SHP77 treated with DMSO at 0.1 percent for 48 hours (cell line): ENCODE measurements at places on chromosomes 11 and 22.

GRCh38 chr11:78946945-78947902 is 372.6 kb upstream of the NARS2 start:
- DNase-seq: no peak

- no peak for DNase-seq
Observed at GRCh38 chr11:32105871-32106560, 15.1 kb downstream of the RCN1 start.

DNA sequence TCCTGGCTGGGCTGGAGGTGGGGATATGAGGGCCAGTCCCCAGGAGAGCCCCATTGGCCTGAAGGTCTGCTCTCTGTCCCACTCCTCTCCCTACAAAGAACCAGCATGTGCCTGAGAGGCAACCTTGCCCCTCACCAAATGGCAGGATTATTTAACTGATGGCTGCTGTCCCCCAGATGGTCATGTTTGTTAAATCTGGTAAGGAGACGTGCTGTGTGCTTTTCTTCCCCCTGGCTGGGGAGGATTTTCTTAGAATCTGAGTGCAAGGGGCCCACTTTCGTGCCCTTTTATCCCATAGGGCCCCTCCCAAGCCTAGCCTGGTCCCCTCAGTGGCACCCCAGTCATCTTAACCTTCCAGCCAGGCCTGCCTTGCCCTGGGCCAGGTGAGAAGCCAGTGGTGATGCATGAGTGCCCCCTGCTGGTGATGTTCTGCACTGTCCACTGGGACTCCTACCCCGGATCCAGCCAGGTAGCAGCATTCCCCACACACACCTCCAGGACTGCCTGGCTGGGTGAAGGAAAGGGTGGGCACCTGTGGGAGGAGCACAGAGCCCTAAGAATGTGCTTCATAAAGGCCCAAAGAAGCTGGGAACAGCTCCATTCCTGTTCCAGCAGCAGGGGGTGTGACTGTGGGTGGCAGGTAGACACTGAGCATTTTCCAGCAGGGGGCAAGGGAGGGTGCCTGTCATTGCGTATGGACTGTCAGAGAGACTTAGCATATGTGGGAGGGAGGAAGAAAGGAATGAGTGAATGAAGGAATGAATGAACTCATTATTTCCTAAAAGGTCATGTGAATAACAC is 28.9 kb downstream of the MFNG start:
- DNase-seq: peak; percentile 31

DNA sequence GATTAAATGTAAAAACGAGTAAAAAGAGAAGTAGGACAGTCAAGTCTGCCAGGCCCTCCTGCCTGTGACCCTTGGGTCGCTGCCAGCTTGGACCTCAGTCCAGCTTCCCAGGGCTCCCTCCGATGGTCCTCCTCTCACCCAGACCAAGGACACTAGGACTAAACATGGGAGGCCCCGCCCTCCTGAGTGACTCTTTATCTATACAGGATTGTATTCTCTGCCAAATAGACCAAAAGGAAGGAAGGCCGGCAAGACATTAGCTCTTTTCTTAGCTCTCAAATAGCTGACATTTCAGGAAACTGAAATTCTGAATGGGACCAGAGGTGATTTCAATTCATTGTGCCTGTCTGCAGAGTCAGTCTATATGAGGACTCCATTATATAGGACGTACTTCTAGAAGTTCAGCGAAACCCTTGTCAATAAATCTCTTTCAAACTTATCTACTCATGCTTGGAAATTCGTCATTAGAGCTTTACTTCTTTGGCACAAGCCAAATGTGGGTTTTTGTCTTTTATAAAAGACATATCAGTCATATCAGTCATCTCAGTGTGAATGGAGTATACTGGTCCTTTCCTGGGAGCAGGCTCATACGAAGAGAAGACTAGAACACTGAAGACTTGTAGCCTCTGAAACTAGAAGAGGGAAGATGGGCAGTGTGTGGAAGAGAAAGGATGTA is 28.5 kb downstream of the ADORA2A start:
- no peak for DNase-seq

DNA sequence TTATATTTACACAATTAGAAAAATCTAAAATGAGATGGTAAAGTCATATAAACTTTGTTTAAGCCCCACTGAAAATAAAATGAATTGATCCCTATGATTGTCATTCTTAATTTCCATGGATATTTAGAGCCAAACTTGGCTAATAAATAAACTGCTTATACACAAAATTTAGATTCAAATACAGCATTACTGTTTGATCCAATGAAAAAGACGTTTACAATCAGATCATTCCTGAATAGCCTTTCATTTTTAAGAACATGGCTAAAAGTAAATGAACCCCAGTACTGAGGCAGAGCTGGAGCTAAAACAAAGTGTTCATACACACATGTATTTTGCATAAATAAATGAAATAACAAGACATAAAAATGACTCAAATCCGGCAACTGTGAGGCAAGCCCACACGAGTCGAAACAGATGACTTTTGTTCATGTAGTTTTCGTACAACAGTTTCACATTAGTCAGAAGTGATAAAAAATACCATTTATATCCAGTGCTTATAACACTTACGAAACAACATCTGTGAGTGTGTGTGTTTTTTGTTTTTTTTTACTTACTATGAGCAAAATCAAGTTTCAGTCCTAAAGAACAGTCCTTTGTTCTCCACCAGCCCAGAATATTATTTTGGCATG is 386.5 kb downstream of the SOX6 start:
- no peak for DNase-seq

DNA sequence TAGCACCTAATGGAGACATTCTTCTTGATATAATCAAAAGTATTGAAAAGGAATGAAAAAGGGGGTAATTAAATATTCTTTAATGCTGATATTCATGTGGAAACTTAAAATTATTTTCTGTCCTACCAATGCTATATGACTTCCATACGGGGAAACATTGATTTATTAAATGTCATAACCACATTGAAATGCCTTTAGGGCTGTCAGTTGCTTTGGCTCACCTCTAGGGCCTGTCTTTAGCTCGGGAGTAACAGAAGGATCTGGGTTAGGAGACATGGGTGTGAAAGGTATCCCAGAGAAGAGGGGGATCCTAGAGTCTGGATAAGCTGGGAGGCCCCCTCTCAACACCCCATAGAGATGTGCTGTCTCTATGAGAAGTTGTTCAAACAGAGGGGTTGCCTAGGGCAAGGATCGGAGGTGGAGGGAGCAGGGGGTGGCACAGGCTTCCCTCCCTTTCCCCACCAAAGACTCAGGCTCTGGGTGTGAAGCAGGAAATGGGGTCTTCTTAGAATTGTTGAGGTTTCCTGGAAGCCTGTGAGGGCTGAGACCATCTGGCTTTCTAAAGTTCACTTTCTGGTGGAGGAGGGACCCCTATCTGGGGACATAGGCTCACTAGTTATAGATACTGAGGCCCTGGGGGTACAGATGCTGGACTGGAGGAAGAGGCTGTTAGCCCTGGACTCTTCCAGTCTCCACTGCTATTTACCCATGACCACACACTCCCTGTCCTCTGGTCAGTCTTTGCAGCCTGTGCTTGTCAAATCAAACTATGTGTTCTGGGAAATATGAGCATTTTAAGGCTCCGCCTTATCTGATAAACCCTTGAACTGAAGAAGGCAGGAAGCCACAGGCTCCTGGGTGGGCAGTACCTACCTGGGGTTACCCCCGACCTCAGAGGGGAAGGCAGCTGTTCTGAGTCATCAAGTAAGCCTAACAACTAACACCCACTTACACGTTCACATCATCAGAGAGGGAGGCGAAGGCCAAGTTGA is 55.8 kb upstream of the RRAS2 start:
- no peak for DNase-seq

- no peak for DNase-seq
Observed at GRCh38 chr22:23604939-23605712, 25.0 kb upstream of the IGLL1 start.

DNA sequence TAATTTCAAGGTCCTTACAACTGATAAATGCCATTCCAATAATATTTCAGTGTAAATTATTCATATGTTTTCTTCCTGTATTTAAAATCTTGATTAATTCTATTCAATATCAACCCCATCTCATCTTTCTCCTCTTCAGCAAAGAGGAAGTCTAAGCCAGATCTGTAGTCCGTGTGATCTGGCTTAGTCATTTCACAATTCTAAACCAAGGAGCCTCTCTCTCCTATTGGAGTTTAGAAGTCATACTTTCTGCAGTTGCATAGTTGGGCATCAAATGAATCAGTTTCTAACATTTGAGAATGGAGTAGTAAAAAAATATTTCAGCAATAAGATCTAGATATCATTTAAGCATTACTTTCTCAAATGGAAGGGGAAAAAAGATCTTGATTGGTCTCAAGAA is 354.9 kb downstream of the JRKL start:
- DNase-seq: no peak

DNA sequence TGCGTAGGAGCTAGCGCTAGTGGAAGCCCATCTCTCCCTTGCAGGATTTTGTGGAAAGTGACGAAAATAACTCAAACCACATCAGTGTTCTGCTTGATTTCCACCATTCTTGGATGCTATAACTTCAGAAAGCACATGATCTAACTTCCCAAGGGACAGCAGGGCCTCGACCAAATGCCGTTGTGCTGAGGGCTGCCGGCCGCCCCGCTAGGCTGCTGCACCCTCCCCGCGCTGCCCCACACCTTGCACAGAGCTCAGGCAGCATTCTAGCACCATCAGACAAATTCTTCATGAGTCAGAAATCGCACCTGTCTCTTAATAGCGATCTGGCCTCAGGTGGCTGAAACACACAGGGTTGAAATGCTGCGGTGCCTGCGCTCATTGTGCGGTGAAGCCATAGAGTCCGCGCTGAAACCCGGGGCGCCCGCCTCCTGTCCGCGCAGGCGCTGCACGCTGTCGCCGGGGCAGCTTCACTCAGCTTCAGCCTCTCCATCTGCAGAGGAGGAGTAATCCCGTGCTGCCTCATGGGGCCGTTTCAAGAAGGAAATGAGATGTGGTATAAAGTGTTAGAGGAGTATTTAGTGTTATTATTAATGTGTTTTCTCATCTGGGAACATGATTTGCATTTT is 59.2 kb upstream of the B3GAT1 start:
- no peak for DNase-seq

DNA sequence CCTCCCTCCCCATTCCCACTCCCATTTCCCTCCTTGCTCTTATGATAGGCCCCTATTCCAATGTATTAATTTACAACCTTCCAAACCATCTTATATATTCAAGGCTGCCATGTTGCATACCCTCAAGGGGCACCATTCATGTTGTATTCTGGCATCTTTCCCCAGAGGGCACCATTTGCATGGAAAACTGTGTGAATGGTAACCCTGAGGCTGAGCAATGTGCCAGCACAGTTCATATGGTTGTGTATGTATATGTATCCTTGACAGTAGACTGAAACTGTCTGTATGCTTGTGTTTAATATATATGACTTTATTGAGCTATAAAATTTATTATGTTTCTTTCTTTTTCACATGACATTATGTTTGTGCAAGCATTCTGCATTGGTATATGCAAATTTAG is 7.3 kb downstream of the RASSF10 start:
- DNase-seq: no peak

DNA sequence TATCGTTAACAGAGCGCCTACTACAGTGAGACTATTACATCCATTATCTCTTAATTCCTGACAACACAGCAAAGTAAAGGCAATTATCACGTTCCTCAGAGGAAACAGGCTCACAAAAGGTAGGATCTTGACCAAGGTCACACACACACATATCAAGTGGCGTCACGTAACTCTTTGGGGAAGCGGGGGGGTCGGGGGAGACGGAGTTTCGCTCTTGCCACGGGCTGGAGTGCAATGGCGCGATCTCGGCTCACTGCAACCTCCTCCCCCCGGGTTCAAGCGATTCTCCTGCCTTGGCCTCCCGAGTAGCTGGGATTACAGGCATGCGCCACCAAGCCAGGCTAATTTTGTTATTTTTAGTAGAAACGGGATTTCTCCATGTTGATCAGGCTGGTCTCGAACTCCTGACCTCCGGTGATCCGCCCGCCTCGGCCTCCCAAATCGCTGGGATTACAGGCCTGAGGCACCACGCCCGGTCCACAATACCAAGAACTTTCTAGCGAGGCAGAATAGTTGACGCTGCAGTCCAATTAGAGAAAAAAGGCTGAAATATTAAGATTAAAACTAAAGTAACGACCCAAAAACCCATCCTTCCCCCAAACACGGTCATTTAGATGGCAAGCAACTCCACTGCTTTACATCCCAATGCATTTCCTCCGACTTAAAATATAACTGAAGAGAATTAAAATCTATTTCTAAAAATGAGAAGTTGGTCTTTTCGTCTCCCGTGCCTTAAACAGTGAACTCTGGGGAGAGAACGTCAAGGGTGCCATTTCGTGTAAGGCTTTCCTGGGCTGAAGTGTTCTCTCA is 1.2 kb downstream of the DDX17 start:
- DNase-seq: no peak

DNA sequence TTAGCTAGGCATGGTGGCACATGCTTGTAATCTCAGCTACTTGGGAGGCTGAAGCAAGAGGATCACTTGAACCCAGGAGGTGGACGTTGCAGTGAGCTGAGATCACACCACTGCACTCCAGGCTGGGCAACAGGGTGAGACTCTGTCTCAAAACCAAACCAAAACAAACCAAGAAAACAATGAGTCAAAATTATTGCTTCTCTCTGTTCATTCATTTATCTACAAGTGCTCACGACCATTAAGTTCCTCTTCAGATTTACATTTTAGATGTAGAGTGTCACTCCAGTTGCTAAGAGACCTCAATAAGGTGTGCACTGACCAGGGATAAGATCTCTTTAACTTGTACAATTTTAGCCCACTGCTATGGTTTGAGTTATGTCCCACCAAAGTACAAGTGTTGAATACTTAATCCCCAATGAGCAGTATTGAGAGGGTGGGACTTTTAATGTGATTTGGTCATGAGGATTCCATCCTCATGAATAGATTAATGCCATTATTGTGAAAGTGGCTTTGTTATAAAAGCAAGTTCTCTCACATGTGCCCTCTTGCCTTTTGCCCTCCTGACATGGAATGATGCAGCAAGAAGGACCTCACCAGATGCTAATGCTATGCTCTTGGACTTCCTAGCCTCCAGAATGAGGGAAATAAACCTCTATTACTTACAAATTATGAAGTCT is 7.8 kb downstream of the HNRNPUL2 start:
- no peak for DNase-seq

DNA sequence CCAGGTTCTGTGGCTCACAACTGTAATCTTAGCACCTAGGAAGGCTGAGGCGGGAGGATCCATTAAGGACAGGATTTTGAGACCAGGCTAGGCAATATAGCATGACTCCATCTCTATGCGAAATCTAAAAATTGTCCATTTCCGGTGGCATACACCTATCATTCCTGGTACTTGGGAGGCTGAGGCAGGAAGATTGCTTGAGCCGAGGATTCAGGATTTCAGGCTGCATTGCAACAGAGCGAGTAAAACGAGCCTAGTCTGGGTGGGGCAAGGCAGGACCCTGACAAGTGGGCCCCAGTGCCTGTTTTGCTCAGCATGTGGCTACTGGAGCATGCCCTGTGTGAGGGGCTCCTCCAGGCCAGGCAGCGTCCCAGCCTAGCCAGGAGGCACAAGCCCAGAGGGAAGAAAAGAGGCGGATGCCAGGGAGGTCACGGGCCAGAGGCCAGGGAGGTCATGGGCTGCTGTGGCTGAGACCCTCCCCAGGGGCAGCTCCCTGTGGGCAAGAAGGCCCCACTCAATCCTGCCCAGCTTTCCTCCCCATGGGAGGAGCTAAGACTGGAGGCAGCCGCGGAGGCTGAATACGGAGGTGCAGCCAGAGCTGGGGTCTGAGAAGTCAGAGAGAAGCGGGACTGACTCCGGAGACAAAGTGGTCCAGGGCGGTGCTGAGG is 8.4 kb downstream of the LRRC74B start:
- DNase-seq: no peak

- no peak for DNase-seq
Observed at GRCh38 chr11:63683133-63683991, 2.1 kb downstream of the RTN3 start.
